ENCODE measurements at places on chromosomes 4 and X.

DNA sequence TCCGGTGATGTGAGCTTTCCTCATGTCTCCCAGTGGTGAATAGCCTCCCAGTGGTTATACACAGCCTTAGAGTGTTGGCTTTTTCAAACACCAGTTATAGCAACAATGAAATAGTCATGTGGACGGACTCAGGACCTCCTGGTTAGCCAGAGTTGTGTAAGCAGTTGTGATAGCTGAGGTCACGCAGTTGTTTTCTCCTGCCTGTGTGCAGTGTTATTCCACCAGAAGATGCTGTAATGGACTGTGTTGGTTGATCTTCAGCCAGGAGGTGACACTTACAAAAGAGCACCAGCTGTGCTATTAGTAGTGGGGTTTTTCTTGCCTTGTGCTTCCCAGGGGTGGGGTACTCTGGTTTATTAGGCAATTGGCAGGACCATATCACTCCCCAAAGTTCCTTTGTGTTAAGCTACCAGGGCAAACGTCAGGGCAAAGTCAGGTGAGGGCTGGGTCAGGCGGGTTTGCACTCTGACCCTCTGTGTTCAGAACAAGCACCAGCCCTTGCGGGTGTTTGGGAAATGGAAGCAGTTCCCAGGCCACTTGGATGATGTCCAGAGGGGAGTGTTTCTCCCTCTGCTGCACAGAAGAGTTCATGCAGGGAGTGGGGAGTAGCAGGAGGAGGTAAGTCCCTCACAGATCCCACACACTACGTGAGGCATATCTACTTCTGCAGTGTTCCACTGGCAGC lies 252.6 kb downstream of the TMEM47 start:
- no peak for DNase-seq

GRCh38 chr4:127667116-127667515 lies 34.4 kb downstream of the INTU start:
- no peak for DNase-seq

GRCh38 chr4:6474053-6474568 lies 1.7 kb upstream of the PPP2R2C start:
- DNase-seq: no peak

- DNase-seq: no peak
These were observed 110.0 kb upstream of the PPARGC1A start for GRCh38 chr4:23999714-24000469.

DNA sequence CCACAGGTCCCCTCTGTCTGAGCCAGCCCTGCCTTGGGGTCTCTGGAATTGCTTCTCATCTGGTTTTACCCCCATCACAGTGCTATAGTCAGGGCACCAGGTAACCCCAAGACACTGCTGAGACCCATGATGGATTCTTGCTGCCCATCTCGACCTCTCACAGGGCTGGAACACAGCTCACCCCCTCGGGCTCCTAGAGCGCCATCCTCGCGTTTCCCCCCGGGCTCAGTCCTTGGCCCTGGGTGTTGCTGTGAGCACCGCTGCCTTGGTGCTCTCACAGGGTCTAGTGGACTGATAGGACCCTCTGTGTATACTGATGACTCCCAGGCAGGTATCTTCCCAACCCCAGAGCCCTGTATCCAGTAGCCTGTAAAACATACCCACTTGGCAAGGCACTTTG lies 8.8 kb downstream of the MAEA start:
- DNase-seq: no peak

DNA sequence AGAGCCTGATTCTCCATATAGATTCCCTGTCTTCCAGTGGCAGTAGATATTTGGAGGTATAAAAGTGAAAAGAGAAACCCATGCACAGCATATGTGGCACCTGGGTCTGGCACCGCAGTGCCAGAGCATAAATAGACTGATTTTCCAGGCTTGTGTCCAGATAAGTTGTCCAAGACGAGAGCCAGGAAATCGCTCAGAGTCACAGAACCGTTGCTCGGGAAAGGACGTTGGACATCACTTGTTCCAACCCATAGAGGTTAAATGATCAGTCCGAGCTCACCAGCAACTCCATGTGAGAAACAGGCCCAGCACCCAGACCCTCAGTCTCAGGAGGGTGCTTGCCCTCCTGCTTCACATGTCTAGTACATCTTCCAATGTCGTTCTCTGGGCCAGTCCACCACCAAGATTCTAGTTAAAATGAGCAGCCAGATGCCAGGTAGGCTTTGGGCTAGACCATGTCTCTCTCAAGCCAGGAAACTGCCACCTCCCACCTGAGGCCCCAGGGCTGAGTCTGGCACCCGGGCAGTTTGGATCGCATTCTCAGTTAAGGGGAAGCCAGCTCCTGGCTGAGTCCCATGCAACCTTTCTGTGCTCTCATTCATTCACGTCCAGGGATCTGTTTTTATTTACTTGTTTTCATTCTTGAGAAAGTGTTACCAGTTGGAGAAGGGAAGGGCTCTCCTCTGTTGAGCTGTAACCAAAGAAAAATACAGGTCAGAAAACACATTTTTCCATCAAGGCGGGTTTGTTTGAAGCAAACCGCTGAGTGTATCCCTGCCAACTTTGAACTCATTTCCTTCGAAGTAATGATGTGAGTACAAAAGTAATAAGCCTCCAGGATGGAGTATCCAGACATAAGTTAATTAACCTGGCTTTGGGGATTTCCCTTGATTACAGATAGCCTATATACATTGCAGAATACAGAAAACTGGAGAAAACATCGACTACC lies 91.7 kb downstream of the PHOX2B start:
- no peak for DNase-seq

DNA sequence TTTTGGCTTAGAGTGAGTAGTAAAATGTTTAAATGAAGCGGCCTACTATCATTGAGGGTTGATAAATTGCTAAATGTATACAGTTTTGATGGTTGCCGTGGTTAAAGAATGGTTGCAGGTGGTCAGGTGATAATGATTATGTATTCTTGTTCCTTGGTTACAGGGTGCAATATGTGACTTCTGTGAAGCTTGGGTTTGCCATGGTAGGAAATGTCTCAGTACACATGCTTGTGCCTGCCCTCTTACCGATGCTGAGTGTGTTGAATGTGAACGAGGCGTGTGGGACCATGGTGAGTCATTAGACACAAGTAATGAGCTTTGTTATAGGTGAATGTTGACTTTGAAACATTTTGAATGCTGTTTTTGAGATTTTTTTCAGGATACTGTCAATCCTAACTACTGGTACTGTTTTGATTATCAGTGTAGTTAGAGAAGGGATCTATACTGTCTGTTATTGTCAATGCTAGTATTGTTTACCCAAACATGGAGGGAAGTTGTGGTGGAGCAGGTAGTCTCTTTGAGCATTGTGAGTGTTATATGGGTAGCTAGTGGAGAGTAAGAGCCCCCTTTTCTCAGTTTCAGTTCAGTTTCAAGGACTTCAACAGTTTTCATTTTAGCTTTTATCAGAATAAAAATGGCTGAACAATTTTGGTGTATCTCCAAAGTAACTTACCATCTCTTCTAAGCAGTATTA lies 8.9 kb downstream of the ZNF330 start:
- DNase-seq: no peak

DNA sequence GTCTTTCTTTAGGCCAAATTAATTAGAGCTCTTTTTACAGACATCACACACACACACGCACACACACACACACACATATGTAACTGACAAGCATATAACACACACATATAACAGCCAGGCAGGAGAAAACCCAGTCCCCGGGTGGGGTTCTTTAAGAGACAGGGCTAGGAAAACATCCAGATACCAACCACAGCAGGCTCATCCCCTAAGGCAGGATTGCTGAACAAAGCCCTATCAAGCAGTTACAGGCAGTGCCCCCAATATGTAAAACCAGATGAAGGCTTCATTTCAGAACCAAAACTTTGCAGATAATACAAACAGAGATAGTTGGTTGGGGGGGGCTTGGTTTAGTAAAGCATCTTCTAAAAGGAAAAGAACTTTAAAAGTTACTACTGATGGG lies 18.0 kb upstream of the FAM47E start:
- peak; percentile 34 for DNase-seq

DNA sequence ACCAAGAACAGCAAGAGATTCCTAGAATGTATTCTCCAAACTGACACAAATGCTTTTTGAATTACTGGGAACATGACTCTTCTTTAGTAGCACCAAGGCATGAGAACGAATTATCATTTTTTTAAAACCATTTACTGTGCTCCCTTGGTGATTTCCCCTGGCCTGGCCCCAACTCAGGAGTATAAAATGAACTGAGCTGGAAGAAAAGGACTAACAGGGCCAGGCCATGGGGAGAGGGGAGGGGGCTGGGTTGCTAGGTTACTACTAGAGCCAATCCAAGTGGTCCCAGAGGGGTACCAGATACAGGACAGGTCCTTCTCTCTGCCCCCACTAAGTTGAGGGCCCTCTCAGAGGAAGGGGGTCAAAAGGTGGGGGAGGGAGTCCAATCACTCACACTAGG lies 23.1 kb downstream of the SASH3 start:
- DNase-seq: no peak

GRCh38 chrX:88982933-88983332 lies 235.9 kb downstream of the CPXCR1 start:
- DNase-seq: no peak

DNA sequence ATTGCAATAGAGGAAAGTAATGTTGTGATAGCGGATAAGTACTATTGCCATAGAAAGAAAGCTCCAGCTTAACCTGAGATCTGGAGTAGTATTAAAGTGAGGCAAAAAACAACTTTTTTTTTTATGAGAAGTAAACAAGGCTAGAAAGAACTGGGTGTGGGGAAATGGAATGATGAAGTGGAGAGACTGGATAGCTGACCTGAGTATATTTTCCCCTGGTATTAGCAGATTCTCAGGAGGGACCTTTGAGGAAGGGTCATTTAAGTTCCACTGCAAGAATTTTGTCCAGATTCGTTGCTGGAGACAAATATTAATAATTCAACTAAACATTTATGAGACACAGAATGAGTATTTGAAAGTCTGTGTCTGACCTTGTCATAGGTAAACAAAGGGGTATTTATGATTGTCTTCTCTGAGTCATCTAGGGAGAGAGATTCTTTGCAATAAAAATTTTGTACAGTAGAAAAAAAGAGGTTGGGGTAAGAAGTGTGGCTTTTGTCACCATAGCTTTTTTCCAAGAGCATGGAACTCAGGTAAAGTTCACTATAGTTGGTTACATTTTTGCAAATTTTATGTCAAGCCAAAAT lies 2095.9 kb downstream of the ARAP2 start:
- no peak for DNase-seq

DNA sequence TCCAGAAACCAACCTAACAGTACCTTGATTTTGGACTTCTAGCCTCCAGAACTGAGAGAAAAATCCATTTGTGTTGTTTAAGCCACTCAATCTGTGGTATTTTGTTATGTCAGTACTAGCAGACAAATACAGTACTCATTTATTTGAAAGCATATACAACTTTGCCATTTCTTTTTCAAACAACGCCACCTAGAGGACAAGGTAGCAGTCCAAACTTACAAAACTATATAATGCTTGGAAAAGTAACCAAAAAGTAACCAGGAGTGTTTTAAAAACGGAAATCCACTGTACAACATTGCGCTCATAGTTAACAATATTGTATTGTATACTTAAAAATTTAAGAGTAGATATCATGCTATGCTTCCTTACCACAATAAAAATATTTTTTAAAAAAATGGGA lies 37.0 kb upstream of the FGF13 start:
- DNase-seq: no peak

DNA sequence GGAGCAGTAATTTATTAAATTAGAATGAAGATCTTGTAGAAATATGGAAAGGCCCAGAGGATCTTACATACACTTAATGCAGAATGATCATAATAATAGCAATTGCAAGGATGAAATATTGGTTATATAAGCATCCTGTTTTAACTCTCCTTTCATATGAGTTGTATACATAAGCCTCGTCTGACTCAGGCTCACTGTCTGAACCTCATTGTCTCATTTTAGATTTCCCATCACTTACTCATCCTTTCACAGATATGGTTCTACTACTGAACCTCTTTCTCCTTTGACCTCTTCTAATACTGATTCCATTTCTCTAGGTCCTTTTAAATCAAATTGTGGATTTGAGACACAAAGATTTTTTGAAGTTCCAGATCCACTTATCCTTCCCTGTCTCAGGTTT lies 277.3 kb upstream of the TRPC5 start:
- DNase-seq: no peak

GRCh38 chr4:187390646-187391045 lies 604.9 kb upstream of the ZFP42 start:
- peak; percentile 12 for DNase-seq

GRCh38 chrX:92232182-92232581 lies 453.0 kb downstream of the PCDH11X start:
- no peak for DNase-seq

DNA sequence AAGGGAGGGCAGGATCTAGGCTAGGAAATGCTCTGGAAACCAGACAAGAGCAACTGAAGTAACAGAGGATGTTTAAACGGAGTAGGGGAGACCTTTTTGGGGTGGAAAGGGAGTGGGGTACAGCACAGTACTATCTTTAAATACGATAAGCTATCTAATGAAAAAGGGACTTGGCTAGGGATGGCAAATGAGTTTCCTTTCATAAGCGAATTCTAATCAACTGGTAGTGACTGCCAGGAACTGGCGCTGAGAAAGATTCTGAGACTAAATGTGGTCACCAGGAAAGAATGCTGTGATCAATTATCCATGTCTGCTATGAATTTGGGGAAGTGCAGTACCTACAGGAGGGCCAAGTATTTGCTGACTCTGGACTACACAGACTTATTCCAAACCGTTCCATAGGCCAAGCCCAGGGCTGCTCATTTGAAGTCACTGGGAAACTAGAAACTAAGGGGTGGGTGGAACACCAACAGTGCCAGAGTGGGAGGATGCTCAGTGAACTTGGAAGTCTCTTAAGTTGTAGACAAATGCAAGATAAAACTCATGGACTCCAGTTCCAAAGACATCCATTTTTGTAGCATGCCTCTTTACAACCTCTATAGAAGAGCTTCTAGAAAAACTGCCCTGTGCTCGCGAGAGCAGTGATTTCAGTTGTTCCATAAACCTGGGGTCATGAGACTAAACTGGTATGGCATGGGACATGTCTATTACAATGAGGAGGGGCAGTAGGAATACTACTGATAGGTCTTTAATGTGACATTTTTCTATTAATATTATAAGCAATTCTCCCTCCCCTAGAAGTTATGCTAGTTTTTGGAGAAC lies 2.0 kb downstream of the TRAPPC2 start:
- DNase-seq: no peak

DNA sequence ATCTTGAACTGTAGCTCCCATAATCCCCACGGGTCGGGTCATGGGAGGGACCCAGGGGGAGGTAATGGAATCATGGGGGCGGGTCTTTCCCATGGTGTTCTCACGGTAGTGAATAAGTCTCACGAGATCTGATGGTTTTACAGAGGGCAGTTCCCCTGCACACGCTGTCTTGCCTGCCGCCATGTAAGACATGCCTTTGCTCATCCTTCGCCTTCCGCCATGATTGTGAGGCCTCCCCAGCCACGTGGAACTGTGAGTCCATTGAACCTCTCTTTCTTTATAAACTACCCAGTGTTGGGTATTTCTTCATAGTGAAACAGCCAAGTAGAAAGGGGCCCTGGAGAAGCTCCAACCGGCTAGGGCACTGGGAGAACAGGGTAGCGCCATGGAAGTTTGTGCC lies 12.3 kb downstream of the CTAG1A start:
- DNase-seq: no peak

GRCh38 chr4:68658672-68659071 lies 11.8 kb downstream of the UGT2B15 start:
- DNase-seq: no peak

- peak; percentile 19 for DNase-seq
These were observed 93.0 kb downstream of the TSPAN7 start for GRCh38 chrX:38654302-38654701.

GRCh38 chrX:68415316-68415715 lies 18.0 kb downstream of the OPHN1 start:
- DNase-seq: peak; percentile 84

GRCh38 chr4:88775529-88775928 lies 77.9 kb upstream of the NAP1L5 start:
- DNase-seq: no peak
